ENCODE measurements at places on chromosomes 1 and 21.

DNA sequence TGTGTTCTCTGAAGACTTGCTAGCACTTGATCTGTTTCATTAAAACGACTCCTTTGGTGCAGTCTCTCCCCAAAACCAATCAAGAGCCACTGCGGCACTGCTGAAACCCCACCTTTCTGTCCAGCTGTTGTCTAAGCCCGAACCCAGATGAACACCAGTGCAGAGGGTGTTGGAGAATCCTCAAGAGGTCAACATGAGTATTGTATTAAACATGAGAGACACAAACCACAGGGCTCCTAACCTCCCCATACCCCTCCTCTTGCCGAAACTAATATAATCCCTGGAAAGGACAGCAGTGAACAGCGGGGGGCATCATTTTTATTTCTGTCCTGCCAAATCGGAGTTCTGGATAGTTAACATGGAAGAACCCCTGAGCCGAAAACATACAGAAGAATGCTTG is 333.9 kb downstream of the CAMTA1 start:
- no peak for DNase-seq

- DNase-seq = peak; percentile 85
Measured at GRCh38 chr1:156851779-156852417, 7.0 kb downstream of the INSRR start.

DNA sequence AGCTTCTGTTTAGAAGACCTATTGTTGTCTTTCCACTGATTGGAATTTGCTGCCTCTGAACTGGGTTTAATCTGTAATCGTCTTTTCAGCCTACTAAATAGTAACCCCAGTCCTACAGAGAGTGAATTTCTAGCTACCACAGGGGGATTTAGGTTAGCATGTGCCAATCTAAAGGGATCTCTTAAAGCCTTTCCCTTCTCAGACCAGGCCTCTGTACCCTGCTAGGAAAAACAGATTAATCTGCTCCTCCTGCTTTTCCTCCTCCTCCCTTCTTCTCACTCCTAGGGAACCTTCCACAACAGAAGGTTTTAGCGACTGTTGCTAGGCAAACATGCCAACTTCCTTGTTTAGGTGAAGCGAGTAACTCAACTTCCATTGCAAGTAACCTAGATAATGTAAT is 1.3 kb upstream of the RC3H1 start:
- no peak for DNase-seq

DNA sequence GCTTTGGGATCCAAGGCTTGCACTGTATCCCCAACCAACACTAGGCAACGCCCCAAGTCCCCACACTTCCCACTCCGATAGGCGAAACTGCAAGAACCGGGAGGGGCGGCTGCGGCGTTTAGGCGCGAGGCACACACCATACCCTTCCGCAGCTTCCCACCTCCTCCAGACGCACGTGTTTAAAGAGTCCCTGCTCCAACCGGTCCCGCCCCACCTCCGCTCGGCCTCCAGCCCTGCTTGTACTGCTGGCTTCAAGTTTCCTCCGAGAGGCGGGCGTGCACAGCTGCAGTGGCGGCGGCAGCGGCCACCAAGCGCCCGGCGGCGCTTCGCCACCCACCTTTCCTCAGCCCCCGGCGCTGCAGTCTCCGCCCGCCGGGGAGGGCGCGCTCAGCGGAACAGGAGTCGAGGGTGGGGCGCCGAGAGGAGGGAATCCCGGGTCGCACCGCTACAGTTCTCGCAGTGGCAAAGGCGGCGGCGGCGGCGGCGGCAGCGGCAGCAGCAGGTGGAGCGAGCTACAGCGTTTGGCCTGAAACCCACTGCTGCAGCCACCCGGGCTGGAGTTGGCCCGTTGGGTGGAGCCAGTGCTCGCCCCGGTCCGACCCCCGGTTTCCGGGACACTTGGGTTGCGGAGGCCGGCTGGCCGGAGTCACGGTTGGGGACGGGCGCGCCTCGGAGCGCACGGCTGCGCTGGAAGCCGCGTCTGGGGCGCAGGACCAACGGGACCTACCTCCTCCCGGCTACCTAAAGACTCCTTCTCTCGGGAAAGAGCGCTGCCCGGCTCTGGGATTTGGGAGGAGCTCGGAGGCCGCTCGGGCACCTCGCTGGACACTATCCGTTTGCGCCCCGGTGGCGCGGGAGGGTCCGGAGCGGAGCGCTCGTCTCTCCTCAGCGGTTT is at the start of gene CNIH3:
CNIH3 (plus strand) TSS at position 457 of the 895 bp plus-strand sequence. CDS start 858 bp downstream, outside the sequence.
- no peak for DNase-seq

DNA sequence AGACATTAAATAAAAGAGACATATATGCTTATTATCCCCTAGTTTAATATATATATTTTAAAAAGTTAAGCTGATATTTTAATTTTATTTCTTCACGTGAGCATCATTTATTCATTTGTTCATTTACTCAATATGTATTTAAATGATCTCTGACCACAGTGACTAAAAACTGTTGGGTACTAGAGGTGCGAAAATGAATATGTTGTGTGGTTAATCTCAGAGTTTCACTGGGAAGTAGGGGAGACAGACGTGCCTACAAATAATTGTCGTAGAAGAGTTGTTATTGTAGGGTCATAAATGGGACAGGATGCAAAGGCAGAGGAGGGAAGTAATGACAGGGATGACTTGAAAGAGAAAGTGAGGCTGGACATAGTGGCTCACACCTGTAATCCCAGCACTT is 213.0 kb upstream of the CACYBP start:
- DNase-seq = no peak

- DNase-seq = no peak
Measured at GRCh38 chr1:237032029-237032428, 10.0 kb upstream of the RYR2 start.

GRCh38 chr1:179121159-179121938 is 39.5 kb downstream of the TOR3A start:
- no peak for DNase-seq

DNA sequence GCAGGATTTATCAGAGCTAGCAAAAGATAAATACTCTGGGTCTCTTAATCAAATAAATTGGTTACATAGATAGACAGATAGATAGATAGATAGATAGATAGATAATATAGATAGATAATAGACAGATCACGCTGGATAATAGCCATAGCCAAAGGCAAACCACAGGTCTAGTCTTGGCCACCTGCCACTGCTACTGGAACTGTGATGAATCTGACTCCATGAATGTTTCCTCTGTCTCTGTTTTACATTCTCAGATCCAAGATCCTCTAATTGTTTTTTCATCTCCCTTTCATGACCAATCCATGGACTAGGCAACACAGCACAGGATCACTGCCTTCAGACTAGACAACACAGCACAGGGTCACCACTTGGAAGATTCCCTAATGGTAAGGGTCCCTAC is 444.7 kb upstream of the NFIA start:
- no peak for DNase-seq

- DNase-seq = no peak
Measured at GRCh38 chr1:89640440-89640839, 7.5 kb downstream of the LRRC8C start.

- DNase-seq = no peak
Measured at GRCh38 chr1:63442141-63442475, 74.7 kb downstream of the ALG6 start.

- no peak for DNase-seq
Measured at GRCh38 chr21:14454016-14455009, 71.4 kb upstream of the HSPA13 start.

GRCh38 chr1:201361652-201362504 is 15.6 kb downstream of the TNNT2 start:
- peak; percentile 50 for DNase-seq

DNA sequence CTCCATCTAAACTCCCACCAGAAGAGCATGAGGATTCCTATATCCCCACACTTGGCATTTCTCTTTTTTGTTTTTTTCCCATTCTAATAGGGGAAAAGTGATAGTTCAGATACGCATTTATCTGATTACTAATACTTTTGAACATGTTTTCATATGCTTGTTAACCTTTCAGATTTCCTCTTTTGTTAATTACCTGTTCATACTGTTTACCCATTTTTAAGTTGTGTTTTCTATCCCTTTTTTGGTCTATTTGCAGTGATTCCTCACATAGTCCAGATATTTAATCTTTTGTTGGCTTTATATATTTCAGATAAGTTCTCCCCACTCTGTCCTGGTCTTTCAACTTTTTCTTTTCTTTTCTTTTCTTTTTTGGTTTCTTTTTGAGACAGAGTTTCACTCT is 13.6 kb upstream of the PIGK start:
- DNase-seq = no peak

GRCh38 chr1:204873714-204874113 is 3.1 kb downstream of the NFASC start:
- no peak for DNase-seq

DNA sequence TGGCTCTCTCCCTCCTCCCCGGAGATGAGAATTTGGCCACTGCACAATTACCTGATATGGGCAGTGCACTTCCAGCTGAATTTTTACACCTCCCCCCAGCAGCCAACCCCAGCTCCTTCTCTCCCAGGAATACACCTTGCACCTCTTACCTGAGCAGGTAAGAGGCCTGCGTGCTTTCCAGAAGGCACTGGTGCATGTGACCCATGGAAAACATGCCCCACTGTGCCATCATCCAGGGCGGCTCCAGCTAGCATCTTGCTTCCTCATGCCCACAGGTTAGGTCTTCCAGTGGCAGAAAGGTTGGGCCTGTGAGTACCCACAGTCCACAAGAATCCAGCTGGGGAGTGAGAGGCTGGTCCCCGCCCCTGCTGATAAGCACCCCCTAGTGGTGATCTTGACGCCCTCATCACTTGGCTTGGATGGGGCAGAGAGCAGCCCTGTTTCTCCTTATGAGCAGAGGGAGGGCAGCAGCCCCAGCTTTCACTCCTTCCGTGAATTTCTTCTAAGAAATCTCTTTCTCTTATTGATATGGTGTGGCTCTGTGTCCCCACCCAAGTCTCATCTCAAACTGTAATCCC is 57.8 kb downstream of the EDARADD start:
- DNase-seq = no peak

DNA sequence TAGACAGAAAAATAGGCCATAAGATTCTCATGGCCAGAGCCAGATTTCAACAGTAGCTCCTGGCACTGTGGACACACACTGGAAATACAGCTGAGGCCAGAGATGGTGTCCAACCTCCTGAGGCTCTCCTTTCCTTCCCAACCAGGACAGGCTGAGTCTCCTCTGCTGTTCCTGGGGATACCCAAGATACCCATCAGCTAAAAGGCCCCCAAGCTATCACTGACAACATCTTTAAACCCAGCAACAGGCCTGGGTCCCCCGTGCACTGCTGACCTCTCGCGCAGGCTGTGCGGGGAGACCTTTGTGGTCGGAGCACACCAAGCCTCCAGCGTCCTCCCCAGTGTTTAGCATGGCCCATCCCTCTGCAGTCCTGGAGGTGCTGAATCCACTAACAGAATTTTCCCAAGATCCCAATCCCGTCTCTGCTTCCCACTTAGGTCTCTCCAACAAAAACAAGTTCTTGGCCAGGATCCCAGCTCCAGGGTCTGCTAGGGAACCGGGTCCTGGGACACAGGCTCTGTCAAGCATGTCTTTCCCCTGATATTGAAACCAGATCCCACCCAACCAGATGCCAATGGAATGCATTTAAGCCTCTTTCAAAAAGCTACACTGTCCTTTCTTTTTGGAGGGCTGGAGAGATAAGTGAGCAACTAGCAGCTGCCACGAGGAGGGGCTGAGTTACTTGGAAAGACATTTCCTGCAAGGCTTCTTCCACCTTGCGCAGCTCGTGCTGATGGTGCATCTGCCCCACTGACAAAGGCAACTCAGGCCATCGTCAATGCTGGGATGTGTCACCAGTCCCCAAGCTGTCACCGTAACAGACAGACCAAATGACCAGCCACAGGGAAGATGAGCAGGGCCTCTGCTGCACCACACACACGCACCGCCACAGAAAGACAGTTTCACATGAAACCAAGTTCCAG is 73.2 kb downstream of the BCAR3 start:
- no peak for DNase-seq

DNA sequence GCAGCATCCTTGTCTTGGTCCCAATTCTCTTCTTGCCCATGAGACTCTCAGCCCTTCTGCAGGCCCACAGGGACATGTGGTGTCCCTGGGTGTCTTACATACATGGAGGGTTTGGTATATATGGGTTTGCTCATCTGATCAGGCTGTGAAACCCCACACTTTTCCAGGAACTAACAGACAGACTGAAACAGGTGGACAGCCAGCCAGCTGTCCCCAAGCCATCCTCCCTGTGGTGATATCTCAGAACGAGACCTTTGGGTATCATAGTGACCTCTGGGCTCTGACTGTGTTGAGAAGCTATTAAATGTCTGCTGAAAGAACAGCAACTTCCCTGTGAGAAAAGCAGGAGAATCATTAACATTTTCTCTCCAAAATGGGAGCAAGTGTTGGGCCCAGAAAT is 115.5 kb upstream of the PAXBP1 start:
- no peak for DNase-seq

- no peak for DNase-seq
Measured at GRCh38 chr1:153617663-153618062, 1.5 kb upstream of the S100A14 start.

DNA sequence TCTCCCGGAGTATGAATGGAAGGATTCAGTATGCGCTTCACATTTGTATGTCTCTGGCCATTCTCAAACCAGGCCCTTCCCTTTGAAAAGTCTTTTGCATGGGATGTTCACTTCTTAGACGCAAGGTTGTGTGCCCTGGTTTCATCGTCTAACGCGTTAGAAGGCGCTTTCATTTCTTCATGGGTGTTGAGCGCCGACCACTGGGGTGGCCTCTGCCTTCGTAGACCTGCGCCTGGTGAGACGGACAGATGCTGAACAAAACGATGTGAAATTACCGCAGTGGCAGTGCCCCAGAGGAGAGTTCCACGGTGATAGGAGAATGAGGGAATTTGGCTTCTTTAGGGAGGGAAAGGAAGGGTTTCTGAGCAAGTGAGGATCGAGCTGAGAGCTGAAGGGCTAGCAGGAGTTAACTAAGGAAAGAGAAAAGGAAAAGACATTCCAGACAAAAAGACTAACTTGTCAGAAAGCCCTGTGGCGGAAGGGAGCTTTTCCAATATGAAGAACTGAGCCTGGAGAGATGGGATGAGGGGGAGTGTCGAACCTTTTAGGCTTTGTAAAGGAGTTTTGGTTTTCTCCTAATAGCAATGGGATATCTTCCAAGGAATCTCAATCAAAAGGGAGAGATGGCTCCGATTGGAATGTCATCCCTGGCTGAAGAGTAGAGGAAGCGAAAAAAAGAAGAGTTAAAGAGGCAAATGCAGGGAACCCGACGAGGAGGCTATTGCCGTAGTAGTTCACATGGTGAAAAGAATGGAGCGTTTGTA is 951 bp downstream of the GGPS1 start:
- DNase-seq = no peak

DNA sequence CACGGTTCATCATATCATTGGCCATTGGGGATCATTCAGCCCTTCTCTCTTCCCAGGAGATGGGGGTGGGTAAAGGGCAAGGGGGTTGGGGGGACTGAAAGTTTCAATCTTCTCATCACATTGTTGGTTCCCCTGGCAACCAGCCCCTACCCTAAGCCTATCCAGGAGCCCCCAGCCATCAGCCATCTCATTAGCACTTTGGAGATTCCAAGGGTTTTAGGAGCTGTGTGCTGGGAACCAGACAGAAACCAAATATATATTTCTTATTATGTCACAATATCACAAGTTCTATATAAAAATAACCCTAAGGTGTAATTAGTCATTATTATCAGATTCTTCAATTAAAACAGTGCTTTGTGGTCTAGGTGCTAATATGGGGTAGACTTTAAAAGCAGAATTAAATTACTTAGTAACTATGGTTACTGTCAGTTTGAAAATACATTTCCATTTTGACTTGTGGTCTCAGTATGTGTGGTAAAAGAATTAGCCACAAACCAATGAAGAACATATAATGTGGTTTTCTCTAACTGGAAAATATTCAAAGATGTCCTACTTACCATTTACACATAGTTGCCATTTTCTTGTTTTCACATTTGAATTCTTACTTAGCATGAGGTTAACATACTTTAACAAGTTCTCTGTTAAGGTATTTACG is 28.1 kb downstream of the IL23R start:
- DNase-seq = no peak

GRCh38 chr1:17856496-17857108 is 101.5 kb downstream of the ACTL8 start:
- DNase-seq = no peak

Data from Right ventricle myocardium superior (tissue), 1 donor.